ENCODE measurements at places on chromosomes 12 and 14. TPM values are rescaled to one million over a fixed set of nuclear protein-coding genes. Genes with fewer than 3 reads are reported as not detected.

CD69 gene
- 9.3 TPM for total RNA-seq

FSCB gene
- not detected for total RNA-seq

SLC6A15 gene
- not detected for total RNA-seq

NOS1 gene
- not detected for total RNA-seq

GALNT4 gene
- total RNA-seq: 29.5 TPM

PEX5 gene
- 26.1 TPM for total RNA-seq

TAS2R8 gene
- not detected for total RNA-seq

GDF3 gene
- not detected for total RNA-seq

LAG3 gene
- 1.3 TPM for total RNA-seq

RDH16 gene
- not detected for total RNA-seq

KRT80 gene
- not detected for total RNA-seq
